ENCODE measurements at places on chromosomes 2 and 18.
A peak's percentile ranks its signal among the peaks of the same experiment; 100 is the strongest.

DNA sequence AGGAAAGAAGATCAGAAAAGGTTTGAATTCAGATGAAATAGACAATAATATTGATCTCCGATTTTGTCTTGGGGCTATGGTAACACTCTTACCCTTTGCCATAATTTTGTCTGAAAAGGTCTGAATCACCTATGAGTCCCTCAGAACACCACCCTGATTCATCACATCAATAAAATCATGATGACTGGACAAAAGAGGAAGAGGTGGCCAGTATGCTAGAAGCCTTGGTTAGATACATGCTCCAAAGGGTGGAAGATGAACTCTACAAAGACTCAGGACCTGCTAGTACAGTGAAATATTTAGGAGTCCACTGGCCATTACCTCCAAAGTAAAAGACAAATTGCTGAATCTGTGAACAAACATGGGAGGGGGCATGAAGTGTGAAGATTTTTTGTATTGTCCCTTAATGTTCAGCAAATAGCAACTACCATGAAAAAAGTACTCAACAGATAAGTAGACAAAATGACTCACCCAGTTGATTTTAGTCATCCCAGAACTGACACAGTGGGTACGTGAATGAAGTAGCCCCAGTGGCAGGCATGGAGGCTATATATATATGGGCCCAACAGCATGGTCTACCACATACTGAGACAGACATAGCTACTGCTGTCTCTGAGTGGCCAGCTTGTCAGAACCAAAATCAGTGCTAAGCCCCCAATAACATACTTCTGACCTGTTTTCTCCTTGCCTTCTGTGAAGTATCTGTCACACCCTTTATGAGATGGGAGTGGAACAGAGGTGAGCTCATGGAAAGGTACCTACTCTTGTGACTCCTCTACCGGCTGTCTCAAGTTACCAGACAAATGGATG is 36.5 kb upstream of the GLS start:
- no peak for DNase-seq

DNA sequence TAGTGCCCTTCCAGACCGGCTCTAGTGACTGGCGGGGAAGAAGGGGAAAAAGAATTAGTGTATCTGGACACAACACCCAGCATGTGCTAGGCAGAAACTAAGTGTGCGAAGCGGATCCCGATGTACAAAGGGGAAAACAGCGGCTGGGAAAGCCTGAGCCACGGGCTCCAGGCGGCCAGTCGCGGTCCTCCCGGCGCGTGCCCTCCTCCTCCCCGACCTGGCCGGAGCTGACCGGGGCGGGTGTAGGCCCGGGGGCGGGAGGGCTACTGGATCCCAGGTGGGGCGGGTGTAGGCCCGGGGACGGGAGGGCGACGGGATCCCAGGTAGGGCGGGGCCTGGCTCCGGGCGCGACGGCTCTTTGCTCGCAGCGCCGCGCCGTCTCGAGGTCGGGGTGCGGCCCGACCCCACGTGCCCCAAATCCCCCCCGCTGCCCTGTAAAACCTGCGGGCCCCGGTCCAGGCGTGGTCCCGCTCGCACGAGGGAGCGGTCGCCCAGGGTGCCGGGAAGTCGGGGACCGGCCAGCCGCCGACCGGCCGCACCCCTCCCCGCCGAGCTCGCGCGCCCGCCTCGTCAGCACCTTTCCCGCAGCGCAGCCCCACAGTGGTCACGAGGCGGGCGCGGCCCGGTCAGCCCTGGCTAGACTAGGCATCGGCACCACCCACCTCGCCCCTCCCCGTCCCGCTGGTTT is 48.8 kb downstream of the C2orf42 start:
- peak; percentile 66 for DNase-seq

- DNase-seq: no peak
Measured at GRCh38 chr18:37864122-37864521, 298.5 kb upstream of the CELF4 start.

- DNase-seq: no peak
Measured at GRCh38 chr2:218471982-218472381, 53.1 kb downstream of the VIL1 start.

DNA sequence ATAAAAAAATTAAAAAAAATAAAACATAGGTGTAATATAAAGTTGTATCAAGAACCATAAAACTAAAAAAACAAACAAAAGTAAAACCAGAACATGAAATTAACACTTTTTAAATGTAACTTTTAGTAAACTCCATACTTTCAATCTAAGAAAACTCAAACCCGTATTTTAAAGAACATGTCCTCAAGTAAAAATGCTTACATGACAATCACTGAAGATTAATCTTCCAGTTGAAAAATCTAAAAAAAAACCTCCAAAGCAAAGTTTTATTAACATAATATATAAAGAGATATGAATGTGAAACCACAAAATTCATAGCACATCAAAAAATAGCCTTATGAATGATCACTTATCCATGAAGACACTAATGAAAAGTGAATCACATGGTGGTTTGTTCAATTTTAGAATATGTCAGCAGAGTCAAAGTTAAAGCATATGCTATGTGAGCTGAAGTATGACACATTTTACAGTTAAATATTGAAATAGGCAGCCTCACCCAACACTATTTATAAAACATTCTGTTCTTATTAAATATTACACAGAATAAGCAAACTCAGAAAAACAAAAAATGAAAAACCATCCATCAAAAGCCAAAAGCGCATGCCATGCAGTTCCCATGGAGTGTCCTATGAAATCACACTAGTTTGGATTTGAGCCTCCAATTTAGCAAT is 23.1 kb upstream of the CHAC2 start:
- no peak for DNase-seq

- no peak for DNase-seq
Measured at GRCh38 chr2:94982675-94983074, 42.8 kb upstream of the MAL start.

All from hypothalamus (tissue), 51 donors.